ENCODE measurements at places on chromosomes 6 and 20. TPM values are rescaled to one million over a fixed set of nuclear protein-coding genes. Genes with fewer than 3 reads are reported as not detected.

- H3K27ac ChIP-seq, result no peak overlapping the region
- no peaks in the 10 kb centered on the region for H3K4me1 ChIP-seq
- H3K4me3 ChIP-seq, result no peak overlapping the region
- DNase-seq, result no peak
- H3K36me3 ChIP-seq, result no peaks in the 10 kb centered on the region
- H3K27me3 ChIP-seq, result no peaks in the 10 kb centered on the region
Measured at GRCh38 chr20:60591172-60591799, 633.1 kb downstream of the CDH26 start.

DNA sequence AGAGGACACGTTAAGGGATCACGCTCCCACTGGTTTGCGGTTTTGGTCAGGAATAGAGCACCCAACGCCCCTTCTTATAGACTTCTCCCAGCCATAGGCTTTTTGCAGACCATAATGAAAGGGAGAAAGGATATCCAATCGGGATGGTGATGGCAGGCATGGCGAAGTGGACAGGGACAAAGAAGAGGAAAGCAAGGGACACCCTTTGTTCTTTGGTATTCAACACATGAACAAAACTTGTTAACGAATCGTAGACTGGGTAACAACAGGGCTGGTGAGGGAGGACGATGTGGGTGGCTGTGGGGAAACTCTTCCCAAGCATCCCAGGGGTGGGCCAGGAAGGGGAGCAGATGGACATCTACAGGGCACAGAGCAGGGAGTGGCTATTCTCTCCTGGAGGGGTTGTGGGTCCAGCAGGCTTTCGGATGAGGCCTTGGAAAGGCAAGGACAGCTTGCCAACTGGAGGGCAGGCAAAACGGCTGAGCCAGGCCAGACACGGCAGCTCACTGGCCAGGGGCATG lies 1.4 kb upstream of the HSP90AB1 start:
- peak overlapping the region; percentile 96 for H3K27ac ChIP-seq
- DNase-seq, result no peak
- H3K36me3 ChIP-seq, result peaks cover 16% of the 10 kb centered on the region
- no peaks in the 10 kb centered on the region for H3K27me3 ChIP-seq

DNA sequence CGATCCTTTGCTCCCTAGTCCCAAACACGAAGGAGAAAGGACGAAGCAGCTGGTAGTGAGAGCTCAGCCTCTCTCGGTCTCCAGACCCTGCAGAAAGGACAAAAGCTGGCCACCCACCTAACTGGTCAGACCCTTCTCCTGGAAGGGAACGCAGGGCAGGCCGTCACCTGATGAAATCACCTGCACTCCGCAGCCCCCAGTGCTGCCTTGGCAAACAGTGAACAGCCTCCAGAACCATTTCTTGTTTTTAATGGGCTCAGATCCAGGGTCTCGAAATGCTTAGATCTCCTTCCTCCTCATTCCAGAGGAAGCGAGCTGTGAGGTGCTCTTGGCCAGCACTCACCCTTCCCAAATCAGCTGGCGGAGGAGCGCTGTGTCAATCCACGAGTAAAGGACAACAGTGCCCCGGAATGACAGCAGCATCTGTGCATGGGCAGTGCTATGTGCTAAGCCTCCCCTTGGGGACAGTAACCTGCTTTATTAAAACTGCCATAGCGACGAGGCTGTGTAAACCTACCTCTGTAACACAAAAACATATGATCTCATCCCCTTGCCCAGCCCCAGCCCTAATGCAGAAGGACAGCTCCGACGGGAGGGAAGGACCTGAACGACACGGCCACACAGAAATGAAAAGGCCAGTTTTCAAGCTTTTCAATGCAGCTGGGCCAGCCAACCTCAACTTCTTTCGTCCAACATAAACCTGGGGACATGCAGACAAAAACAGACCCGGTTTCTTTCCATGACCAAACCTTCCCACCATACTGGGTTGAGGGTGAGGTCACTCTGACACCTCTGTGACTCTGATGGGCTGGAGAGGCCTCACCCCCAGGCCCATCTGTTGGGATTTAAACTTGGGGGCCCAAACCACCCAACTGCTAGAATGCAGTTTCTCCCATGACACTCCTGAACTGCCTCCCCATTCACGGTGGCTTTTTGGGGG lies 43.3 kb downstream of the SULF2 start:
- no peak overlapping the region for H3K27ac ChIP-seq
- no peaks in the 10 kb centered on the region for H3K27me3 ChIP-seq
- H3K4me3 ChIP-seq, result no peak overlapping the region
- H3K36me3 ChIP-seq, result no peaks in the 10 kb centered on the region
- DNase-seq, result no peak

- H3K27me3 ChIP-seq, result no peaks in the 10 kb centered on the region
- peak within 1 kb of the TSS; percentile 89 for H3K4me3 ChIP-seq
- H3K4me1 ChIP-seq, result peaks cover 3% of the 10 kb centered on the region
Measured at GRCh38 chr20:51767867-51768758, at the start of gene ATP9A. TSS of gene ATP9A (minus strand) at chr20:51768390. CDS start at chr20:51768369, 21 bp downstream.

DNA sequence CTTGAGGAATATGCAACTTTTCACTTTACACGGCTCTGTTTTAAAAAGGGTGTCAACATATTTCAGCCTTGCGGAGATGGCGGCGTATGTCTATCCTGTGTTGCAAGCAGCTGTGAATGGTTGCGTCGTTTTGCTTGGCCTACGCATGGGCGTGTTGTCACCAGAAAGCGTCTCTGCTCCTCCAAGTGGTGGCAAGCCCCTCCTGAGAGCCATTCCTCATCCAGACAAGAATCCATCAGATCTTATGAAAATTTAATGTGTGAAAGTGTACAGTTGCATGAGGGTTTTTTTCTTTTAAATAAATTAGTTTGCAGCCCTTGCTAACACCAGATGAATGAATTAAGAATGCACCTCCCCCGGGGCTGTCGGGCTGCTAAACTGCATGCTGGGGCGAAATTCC lies 114.4 kb downstream of the PHACTR3 start:
- H3K4me1 ChIP-seq, result no peaks in the 10 kb centered on the region
- H3K4me3 ChIP-seq, result no peak overlapping the region
- H3K27me3 ChIP-seq, result peaks cover 51% of the 10 kb centered on the region
- no peak overlapping the region for H3K27ac ChIP-seq
- H3K36me3 ChIP-seq, result no peaks in the 10 kb centered on the region

GRCh38 chr6:166485651-166486535 lies 100.6 kb downstream of the RAMACL start:
- H3K27me3 ChIP-seq, result no peaks in the 10 kb centered on the region
- H3K4me1 ChIP-seq, result peaks cover 18% of the 10 kb centered on the region
- no peaks in the 10 kb centered on the region for H3K36me3 ChIP-seq
- no peak overlapping the region for H3K27ac ChIP-seq

- no peaks in the 10 kb centered on the region for H3K36me3 ChIP-seq
- peak overlapping the region; percentile 46 for H3K27ac ChIP-seq
- H3K27me3 ChIP-seq, result no peaks in the 10 kb centered on the region
- no peak overlapping the region for H3K4me3 ChIP-seq
Measured at GRCh38 chr6:22141241-22141745, 155.5 kb downstream of the PRL start.

GRCh38 chr6:105372142-105372848 lies 30.6 kb downstream of the PREP start:
- DNase-seq, result no peak
- no peaks in the 10 kb centered on the region for H3K4me1 ChIP-seq
- H3K27me3 ChIP-seq, result no peaks in the 10 kb centered on the region
- H3K27ac ChIP-seq, result no peak overlapping the region

DNA sequence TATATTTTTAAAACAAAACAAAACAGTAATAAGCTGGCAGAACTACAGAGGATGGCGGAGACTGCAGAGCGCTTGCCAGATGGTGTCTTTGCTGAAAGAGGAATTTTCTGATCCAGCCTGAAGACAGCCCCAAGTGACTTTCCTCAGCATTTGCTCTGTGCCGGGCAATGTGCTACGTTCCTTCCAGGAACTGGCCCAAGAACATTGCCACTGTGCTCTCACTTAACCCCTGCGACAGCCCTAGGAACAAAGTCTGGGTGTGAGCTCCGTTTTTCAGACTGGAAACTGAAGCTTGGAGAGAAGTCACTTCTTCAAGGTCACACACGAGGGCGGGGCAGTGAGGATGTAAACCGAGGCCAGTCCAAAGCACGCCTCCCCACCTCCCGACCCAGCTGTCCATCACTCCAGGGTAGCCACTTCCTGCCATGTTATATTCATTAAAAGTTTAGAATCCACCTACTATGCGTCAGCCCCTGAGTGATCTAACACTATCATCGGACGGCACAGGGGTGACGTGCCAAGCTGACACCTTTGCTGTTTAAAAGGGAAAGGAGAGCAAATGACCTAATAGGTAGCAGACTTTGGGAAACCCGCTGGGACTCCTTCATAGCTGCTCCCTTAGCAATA lies 22.3 kb upstream of the BMP7 start:
- H3K27ac ChIP-seq, result no peak overlapping the region
- DNase-seq, result no peak
- H3K4me1 ChIP-seq, result no peaks in the 10 kb centered on the region
- peaks cover 47% of the 10 kb centered on the region for H3K27me3 ChIP-seq
- no peaks in the 10 kb centered on the region for H3K36me3 ChIP-seq

DNA sequence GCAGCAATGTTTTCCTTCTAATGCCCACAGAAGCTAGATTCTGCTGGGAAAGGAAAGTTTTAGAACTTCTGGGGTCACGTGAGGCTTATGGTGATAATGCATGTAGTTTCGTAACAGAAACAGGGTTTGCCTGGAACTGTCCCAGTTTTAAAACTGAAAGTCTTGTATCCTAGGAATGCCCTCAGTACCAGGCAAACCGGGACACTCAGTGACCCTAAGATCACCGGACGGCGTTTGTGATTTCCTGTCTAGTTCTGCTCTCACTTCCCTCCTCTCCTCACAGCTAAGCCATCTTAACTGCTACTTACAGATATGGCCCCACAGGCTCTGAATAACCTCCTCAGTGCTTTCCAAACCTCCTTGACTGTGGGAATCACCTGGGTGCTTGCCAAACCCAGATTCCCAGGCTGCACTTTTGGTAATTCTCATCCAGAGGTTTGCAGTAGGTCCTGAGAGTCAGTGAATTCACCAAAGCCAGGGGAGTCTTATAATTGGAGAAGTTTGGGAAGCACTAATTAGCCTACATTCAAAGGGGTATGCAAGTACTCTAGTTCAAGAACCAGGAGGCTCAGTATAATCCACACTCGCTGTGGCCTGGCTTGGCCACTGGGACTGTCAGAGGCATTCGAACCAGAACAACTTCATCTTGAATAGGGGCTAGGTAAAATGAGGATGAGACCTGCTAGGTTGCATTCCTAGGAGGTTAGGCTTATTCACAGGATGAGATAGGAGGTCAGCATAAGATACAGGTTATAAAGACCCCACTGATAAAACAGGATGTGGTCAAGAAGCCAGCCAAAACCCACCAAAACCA lies 231.6 kb upstream of the MYLIP start:
- no peaks in the 10 kb centered on the region for H3K36me3 ChIP-seq
- peak; percentile 34 for DNase-seq
- no peaks in the 10 kb centered on the region for H3K27me3 ChIP-seq
- no peak overlapping the region for H3K4me3 ChIP-seq
- peak overlapping the region; percentile 75 for H3K27ac ChIP-seq

GRCh38 chr6:33700391-33701050 lies 11.0 kb downstream of the UQCC2 start:
- H3K27ac ChIP-seq, result no peak overlapping the region
- H3K4me3 ChIP-seq, result no peak overlapping the region
- H3K27me3 ChIP-seq, result no peaks in the 10 kb centered on the region
- peaks cover 17% of the 10 kb centered on the region for H3K36me3 ChIP-seq
- peak; percentile 77 for DNase-seq

DNA sequence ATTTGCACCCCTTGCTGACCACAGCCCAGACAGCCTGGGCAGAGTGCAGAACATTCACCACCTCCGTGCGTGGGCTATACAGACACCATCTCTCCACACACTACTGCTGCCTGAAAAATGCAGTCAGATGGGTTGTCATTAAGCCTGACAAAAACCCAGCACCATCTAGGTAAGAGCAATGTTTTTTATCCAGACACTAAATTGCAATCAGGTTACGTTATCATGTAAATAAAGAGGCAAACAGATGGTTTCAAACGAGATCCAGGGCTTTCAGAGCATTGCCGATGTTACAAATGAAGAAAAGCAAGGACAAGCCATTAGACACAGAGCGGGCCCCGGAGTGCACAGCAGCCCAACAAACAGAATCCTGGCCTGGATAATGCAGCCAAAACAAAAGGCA lies 269.6 kb downstream of the PKHD1 start:
- H3K4me3 ChIP-seq, result no peak overlapping the region
- no peak overlapping the region for H3K27ac ChIP-seq
- no peak for DNase-seq
- H3K36me3 ChIP-seq, result no peaks in the 10 kb centered on the region
- H3K4me1 ChIP-seq, result no peaks in the 10 kb centered on the region

DNA sequence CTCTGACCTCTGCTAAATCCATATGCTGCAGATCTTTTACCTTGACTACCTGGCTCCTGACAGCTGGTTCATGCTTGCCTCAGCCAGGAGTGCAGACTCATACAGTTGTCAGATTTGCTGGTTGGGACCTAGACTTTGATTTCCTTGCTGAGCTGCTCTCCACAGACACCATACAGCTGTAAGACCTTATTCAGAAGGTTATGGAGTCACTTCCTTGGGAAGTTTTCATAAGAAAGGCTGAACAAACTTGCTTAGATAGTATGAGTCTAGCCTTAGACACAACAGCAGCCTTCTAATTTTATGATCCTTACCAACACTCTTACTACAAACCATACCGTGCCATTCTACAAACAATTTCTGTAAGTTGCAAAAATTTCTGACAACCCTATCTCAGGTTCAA lies 102.9 kb downstream of the EDN1 start:
- H3K27ac ChIP-seq, result no peak overlapping the region
- no peaks in the 10 kb centered on the region for H3K27me3 ChIP-seq
- H3K4me3 ChIP-seq, result no peak overlapping the region
- H3K4me1 ChIP-seq, result no peaks in the 10 kb centered on the region

DNA sequence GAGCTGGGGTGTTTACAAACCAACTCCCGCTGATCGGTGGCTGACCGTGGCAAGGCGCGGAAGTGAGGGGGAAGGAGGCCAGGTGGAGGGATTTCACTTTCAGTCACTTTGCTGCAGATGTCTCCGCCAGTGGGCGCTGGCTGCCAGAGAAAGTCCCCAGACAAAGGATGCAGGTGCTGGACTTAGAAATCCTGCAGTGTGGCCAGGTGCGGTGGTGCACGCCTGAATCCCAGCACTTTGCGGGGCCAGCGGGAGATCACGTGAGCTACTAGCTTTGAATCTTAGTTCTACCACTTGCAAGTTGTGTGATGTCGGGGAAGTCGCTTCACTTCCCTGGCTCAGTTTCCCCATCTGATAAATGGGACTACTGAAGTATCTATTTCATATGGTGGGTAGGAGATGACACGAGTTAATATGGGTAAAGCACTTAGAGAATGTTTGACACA lies 180.4 kb downstream of the ZNF217 start:
- no peak overlapping the region for H3K27ac ChIP-seq
- DNase-seq, result no peak
- H3K36me3 ChIP-seq, result no peaks in the 10 kb centered on the region
- H3K4me1 ChIP-seq, result no peaks in the 10 kb centered on the region

- no peaks in the 10 kb centered on the region for H3K27me3 ChIP-seq
- peaks cover 3% of the 10 kb centered on the region for H3K4me1 ChIP-seq
- no peak overlapping the region for H3K4me3 ChIP-seq
Measured at GRCh38 chr20:53768329-53768728, 174.7 kb upstream of the ZNF217 start.

Gene TRIM15
- not detected for total RNA-seq

Gene CALHM4
- 0.67 TPM for total RNA-seq

Gene SPDEF
- 0.31 TPM for total RNA-seq

Gene SLC22A1
- total RNA-seq, result 1.4 TPM

Gene OGFRL1
- 18.5 TPM for total RNA-seq
